ENCODE measurements at places on chromosomes 16 and 17.

- DNase-seq, result no peak
Observed at GRCh38 chr17:58270476-58271215, 10.1 kb downstream of the MPO start.

- DNase-seq, result no peak
Observed at GRCh38 chr16:4908854-4909401, 28.0 kb downstream of the PPL start.

DNA sequence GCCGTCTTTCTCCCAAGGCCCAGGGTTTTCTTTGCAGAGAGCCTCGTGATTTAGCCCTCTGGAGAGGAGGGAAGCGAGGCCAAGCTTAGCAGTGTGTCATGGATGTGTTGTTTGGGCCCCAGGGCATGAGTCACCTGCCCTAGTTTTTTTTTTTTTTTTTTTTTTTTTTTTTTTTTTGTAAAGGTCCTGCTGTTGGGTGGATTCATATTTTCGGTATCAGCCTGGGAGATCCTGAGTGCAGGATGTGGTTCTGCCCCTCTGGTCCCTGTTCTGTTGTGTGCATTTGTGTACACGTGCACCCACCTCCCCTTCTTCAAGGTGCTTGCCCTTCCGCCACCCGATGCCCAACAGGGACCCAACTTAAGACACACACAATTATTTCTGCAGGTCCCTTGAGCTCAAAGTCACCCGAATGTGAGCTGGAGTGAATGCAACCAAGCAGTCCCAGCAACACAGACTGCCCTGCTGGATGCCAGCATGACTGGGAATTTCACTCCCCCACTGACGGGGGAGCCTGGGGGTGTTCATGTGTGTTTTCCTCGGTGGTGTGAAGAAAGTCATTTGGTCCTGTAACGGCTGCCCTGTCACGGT lies 265.8 kb upstream of the TNRC6C start:
- DNase-seq, result no peak

DNA sequence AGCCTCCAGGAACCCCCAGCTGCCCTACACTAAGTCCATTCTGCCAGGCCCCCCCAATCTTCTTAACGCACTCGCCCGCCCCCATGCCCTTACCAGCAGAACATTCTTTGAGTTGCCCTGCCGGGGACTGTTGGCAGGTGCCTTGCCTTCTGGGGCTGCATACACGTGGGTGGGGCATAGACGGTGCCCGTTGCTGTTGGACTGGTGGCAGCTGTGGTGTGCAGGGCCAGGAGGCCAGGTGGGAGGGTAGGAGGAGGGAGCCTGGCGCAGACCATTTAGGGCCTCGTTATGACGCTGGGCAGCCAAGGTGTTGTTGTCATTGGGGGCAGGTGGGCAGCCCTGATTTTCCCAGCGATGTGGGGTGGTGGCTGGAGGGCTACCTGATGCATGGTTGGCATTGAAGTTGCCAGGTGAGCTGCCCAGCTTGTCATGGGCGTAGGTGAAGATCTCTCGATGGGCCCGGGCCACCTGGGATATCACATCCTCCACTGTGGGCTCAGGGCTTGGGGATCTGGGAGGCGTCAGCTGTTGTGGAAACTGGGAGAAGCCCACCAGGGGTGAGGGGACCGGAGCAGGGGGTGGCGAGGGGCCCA lies 4.9 kb downstream of the NR1D1 start:
- no peak for DNase-seq

GRCh38 chr17:10875984-10876555 lies 38.2 kb upstream of the PIRT start:
- peak; percentile 20 for DNase-seq

DNA sequence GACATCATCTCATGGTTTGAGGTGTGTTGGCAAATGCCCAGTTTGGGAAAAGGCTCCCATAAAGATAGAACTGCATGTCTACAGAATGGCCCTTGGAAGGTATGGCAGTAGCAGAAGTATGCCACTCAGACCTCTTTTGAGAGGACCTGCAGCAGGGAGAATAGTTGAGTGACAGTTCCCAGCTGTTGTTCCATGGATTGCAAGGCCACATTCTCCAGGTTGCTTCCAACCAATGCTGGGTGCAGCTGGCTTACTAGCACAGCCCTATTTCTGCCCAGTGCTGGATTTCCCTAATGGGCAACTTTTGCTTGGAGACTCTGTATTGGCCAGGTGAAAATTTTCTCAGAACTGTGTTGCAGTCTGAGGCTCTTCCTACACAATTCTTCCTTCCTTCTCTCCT lies 266.2 kb downstream of the UTP18 start:
- DNase-seq, result no peak

GRCh38 chr16:48818257-48818656 lies 208.3 kb upstream of the N4BP1 start:
- DNase-seq, result no peak
